CD8-positive, alpha-beta memory T cell (primary cell): ENCODE measurements at places on chromosomes 11 and 22. TPM values are rescaled to one million over a fixed set of nuclear protein-coding genes. Genes with fewer than 3 reads are reported as not detected.

DNA sequence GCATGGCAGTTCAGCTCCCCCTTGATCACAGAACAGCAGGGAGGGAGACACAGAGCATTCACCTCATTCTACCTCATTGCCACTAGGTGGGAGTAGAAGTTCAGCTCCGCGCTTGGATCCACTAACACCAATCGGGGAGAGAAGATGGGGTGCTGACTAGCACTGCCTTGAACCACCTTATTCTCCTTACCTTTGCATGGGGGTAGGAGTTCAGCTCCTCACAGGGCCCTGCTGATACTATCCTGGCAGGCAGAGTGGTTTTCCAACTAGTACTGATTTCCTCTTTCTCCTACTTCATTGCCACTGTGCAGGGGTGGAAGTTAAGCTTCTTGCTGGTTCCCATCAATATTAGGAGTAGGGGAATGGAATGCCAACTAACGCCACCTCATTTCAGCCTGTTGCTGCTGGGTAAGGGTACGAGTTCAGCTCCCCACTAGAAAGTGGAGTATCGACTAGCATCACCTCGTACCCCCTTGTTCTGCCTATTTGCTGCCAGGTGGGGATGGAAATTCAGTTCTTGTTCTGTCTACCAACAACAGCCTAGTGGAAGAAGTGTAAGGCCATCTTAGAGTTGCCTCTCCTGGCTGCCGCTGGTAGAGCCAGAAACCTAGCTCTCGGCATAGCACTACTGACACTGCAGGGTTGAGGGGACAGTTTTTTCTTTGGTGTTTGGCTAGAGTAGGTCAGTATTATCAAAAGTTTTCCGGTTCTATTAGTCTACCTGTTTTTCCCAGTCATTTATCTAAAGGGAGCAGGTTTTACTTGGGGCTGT, 550.9 kb upstream of the CCDC90B start:
- no peaks in the 10 kb centered on the region for H3K4me1 ChIP-seq
- H3K27ac ChIP-seq, result no peak overlapping the region

GRCh38 chr11:118939953-118940598, 14.3 kb upstream of the BCL9L start:
- no peak overlapping the region for H3K27ac ChIP-seq
- DNase-seq, result peak; percentile 19
- H3K27me3 ChIP-seq, result no peaks in the 10 kb centered on the region
- H3K4me1 ChIP-seq, result peaks cover 28% of the 10 kb centered on the region
- peak overlapping the region; percentile 20 for H3K4me3 ChIP-seq
- H3K36me3 ChIP-seq, result no peaks in the 10 kb centered on the region

The MRGPRF gene
- not detected for total RNA-seq

DNA sequence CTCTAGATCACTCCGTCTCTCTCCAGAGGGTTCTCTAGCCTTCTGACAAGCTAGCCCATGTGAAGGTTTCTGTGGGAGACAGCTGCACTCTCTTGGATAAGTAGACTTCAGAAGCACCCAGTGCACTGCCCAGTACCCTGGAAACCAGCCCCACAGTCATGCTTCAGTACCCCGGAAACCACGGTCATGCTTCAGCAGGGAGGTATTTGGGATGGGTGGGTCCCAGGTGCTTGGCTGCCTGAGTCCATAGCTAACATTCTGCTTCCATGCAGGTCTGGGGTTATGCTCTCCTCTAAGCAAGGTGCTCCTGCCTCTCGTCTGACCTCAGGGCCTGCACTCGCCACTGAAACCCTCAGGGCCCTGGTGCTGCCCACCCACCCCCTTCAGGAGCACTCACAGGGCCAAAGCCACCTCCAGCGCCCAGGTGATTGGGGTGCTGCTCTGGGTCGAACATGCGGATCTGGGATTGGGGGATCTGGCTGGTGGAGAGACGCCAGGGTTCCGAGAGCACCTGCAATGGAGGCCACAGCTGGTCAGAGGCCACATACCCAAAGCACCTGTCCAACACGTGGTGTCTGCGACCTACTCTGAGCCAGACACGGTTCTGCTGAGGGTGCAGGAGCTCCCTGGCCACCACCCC, 7.3 kb upstream of the SYCE3 start:
- no peaks in the 10 kb centered on the region for H3K27me3 ChIP-seq
- peak; percentile 12 for DNase-seq
- H3K4me3 ChIP-seq, result no peak overlapping the region
- no peaks in the 10 kb centered on the region for H3K4me1 ChIP-seq

DNA sequence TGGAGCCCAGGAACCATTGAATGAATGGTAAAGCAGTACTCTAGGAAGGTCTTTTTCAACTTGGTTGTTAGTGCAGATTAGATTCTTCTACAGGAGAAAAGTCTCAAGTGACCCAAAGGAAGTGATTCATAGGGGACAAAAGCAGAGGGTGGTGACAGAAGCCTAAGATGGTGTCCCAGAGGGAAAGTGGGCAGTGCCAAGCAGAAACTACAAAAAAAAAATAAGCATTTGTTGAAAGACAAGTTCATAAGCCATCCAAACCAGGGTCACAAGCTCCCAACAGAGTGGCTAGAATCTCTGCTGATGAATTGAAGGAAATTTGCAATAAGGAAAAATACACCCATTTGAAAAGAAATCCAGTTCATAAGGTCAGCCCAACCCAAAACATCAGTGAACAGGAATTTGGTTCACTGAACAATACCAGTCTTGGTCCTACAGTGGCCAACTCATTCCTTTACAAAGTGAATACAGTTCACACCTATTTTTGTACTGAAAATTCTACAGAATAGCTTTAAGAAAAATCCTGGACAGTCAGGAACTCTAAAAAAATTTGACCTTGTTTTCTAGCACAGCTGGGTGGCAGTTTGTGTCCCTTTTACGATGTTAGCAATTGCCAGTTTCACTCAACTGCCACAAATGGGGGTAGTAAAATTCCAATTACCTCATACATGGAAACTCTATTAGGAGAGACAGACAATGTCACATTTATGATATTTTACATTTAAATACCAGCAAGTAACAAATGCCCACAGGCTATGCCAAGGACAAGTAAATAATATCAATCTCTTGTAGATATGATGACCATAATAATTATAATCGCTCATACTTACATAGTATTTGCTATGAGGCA, 21.6 kb upstream of the NUP160 start:
- no peak overlapping the region for H3K27ac ChIP-seq
- no peaks in the 10 kb centered on the region for H3K36me3 ChIP-seq
- DNase-seq, result no peak
- no peaks in the 10 kb centered on the region for H3K27me3 ChIP-seq

The ASCL2 gene
- total RNA-seq, result 0.22 TPM

DNA sequence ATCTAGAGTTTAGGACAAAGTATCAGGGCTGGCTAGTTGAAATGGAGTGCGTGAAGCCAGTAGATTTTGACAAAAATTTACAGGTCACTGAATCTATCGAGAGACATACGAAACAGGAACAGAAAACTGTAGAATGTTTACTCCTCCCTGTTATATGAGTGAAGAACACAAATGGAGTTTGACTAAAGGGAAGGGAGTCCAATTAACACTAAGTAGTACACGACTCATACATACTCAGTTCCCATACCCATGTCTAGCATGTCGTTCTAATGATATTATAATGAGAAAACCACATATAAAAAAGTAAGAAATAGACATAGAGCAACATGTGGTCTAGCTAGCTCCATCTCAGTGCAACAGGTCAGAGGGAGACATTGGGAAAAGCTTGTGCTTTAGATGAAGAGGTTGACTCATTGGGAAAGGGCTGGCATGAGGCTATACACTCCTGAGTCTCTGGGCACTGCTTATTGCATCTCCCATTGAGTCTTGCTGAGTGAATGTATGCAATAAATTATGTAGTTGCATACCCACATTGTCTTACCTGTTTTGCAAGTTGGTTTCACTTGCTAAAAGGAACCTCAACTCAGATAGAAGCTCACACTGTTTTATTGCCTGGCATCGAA, 43.5 kb downstream of the CD44 start:
- peaks cover 86% of the 10 kb centered on the region for H3K4me1 ChIP-seq
- H3K27ac ChIP-seq, result no peak overlapping the region
- no peak overlapping the region for H3K4me3 ChIP-seq
- no peaks in the 10 kb centered on the region for H3K27me3 ChIP-seq
- peaks cover 47% of the 10 kb centered on the region for H3K36me3 ChIP-seq

GRCh38 chr11:109695696-109696095, 273.7 kb downstream of the C11orf87 start:
- H3K27ac ChIP-seq, result no peak overlapping the region
- H3K4me3 ChIP-seq, result no peak overlapping the region
- no peaks in the 10 kb centered on the region for H3K27me3 ChIP-seq
- DNase-seq, result no peak

The HEPN1 gene
- total RNA-seq, result not detected

The TRMT2A gene
- total RNA-seq, result 108 TPM

- no peaks in the 10 kb centered on the region for H3K4me1 ChIP-seq
- H3K27ac ChIP-seq, result no peak overlapping the region
- no peak for DNase-seq
- no peaks in the 10 kb centered on the region for H3K36me3 ChIP-seq
Measured at GRCh38 chr22:46104170-46104880, 46.0 kb upstream of the PPARA start.

DNA sequence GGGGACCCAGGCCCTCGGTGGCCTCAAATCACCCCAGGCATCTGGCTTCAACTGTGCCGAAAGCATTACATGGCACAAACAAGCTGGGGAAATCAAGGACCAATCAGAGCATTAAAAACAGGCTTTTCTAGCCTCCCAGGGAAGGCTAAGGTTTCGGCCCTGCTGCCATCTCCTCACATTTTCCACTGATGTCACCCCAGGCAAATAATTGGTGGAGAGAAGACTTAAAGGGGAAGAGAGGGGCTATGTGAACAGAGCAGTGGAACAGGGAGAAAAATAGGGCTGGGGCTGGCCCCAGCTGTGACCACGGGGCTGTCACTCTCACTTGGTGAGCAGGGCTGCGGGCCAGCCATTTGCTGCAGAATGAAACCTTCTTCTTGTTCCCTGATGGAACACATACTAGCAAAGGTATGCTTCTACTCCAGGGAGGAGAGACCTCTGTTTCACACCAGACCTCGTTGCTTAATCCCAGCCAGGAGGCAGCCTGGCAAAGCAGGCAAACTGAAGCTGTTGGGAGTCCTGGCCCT, 581.3 kb downstream of the SOX6 start:
- no peaks in the 10 kb centered on the region for H3K36me3 ChIP-seq
- no peaks in the 10 kb centered on the region for H3K27me3 ChIP-seq
- no peak overlapping the region for H3K4me3 ChIP-seq
- DNase-seq, result no peak
- H3K4me1 ChIP-seq, result no peaks in the 10 kb centered on the region

The KRTAP5-8 gene
- total RNA-seq, result not detected
